Stimulated activated CD4-positive, alpha-beta T cell treated with anti-CD3 and anti-CD28 coated beads, Interleukin-4, amount 100 ng/mL, for 24 hours (primary cell): ENCODE measurements at places on chromosomes 5 and 9.

DNA sequence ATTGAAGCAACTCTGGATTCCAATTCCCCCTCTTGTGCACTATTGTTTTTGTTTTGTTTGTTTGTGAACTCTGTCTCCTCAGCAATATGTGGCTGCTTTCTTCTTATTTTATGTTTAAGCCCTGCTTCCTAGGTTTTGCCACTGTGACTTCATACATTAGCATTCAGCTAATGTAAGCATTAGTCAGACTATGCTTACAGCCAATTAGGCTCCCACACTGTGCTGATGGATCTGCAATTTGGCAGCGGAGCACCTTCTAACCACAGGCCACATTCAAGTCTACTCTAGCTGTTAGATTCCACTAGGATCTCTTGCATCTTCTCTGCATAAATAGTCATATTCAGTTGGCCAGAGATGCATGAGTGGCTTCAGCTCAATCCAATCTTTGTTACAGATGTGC is 9.6 kb upstream of the BICD2 start:
- no peak for DNase-seq

GRCh38 chr5:83955916-83956315 is 235.3 kb upstream of the HAPLN1 start:
- no peak for DNase-seq

DNA sequence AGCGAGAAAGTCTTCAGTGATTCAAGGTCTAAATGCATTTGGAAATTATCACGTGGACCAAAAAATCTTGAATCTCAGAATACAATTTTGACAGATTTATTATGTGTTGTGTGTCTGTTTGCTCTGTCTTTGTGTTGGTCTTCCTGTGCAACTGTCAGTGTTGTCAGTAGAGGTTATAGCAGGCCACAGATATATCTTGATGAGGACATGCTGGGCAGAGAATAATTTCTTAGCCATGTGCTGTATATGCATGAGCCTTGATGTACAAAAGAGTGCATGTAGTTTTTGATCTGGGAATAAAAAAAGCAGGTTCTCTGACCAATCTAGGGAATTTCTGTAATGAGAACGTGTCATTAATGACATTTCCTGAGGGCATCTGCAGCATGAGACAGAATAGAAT is 57.6 kb downstream of the ZSWIM6 start:
- DNase-seq, result no peak

DNA sequence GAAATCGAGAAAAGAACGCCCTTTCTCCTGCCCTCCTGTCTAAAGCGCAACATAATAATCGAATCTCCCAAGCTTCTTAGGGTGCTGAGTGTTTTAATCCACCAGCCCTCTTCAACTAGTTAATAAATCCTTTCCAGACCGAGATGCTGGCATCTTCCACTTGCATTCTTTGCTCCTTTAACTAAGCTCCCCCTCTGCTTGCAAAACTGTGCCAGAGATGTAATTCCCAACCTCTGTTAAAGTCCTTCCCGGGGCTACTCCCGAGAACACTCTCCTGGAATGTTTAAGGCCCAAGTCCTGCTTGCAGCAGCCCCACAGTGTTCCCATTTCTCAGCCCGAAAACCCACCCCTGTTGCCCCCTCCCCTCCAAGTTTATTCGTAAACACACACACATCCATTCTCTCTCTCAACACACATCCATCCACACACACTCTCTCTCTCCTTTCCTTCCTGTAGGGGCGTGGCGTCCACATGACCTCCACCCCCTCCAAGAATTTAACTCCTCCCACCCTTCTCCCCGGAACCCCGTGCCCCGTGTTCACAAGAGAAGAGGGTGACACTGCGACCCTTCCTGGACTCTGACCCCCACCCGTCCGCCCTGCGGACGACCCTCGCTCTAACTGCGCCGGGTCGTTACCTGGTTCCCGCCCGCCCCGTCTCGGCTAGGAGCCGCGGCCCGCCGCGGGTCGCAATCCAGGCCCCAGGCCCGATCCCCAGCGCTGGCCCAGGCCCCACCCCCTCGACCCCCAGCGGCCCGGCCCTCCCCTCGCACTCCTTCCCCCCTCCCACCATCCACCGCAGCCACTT is 7.0 kb upstream of the MGAT1 start:
- peak; percentile 87 for DNase-seq

- DNase-seq, result peak; percentile 84
These were observed at the start of gene N4BP3 for GRCh38 chr5:178113141-178113787. Gene N4BP3 (plus strand): TSS chr5:178113532. CDS start chr5:178119584, 6,052 bp downstream.

GRCh38 chr5:51347157-51347556 is 36.1 kb upstream of the ISL1 start:
- no peak for DNase-seq

DNA sequence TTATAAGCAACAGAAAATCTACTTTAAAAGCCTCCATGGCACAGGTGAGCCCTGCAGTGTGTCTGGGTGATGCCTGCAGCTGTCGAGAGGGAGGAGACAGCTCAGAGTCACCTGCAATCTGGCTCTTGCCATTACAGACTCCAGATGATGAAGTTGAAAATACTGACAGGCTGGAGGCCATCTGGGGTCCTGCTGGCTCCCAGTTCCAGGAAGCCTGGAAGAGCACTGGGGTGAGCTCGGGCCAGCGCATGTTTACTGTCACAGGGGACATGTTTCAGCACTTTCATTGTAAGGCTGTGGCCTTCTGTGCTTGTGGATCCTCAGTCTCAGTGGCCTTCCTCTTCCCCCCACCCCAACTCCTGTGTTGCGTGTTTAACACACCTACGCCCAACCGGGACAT is 28.4 kb downstream of the CEL start:
- no peak for DNase-seq

DNA sequence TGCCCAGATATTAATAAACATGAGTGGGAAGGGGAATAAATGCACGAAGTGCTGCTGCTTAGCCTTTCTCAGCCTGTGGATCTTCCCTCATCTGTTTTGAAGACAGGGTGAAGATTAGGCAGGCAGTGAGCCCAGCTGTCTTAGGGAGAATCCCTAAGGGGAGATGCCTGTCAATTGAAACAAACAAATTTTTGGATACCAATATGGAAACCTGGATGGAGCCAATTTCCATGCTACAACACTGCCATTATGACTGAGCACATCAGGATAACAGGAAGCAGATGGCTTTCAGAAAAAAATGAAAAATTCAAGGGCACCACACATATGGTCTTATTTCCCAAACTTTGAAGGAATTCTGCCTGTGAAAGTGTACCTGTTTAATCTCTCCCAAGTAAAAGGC is 80.3 kb downstream of the HMHB1 start:
- DNase-seq, result no peak

- no peak for DNase-seq
These were observed 9.7 kb downstream of the RASA1 start for GRCh38 chr5:87277279-87277835.

DNA sequence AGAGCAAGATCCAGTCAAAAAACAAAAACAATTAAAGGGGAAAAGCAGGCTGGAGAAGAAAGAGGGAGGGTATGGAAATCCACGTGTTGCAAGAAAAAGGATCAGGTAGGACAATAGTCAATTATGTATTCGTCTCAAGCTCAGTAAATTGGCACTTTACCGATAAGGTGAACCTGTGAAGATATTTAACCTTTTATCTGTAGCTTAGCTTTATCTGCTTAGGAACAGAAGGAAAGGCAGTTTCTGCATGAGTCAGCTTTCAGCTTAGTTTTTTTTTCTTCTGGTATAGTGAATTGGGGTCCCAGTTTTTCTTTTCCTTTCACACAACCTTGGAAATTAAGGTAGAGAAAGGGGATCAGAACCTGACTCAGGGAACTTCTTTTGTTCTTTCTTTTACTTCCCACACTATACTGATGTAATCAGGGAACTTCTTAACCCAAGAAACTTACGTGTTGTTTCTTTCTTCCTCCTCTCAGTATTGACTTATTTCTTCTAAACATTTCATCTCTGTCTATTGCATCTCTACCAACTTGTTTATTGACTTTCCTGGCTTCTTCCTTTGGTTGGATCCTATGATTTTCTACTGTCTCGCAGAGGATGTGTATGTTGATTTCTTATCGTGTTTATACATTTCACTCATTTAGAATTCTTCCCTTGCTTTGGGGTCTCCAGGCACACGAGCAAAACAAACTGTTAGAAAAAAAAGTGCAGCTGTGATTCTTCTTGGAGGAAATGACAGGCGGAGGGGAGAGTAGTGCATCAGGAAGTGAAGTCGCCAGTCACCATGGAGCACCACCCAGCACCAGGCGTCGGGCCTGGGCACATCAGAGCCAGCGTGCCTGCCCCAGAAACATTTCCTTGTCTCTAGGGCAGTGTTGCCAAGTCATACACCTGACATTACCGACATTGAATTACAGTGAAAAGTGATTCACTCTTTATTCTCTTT is 123.0 kb upstream of the LHFPL2 start:
- no peak for DNase-seq

DNA sequence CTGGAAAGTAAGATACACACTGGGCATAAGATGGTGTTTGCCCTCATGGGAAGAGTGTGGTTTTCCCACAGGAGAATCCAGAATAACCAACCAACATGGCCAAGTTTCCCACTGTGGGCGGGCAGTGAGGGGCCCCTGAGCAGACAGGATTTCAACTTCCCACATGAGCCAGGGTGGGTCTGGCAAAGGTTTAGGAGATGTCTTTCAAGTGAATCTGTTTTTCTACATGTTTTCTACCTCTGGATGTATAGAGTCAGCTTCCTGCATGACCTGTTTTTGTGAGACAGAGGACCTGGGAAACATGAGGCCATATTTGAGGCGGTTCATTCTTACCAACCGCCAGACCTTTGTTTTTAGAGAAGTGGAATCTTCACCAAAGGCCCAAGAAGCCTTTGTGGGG is 100.5 kb downstream of the TLE4 start:
- no peak for DNase-seq

DNA sequence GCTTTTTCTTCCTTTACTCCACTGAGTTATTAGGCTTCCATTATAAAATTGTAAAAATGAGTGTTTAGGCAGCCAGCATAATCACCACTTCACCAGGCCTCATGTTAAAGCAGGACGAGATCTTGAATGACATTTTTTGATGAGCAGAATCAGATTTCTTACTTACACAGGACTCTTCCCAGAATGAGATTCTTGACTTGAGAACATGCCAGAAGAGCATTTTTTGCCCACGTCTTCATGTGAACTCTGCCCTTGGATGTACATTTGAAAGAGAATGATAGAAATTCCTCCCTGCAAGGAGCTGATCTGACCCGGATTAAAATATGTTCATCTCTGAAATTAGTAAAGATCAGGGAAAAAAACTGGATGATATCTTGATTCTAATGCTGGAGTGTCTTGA is 212.1 kb upstream of the ADRA1B start:
- DNase-seq, result no peak

DNA sequence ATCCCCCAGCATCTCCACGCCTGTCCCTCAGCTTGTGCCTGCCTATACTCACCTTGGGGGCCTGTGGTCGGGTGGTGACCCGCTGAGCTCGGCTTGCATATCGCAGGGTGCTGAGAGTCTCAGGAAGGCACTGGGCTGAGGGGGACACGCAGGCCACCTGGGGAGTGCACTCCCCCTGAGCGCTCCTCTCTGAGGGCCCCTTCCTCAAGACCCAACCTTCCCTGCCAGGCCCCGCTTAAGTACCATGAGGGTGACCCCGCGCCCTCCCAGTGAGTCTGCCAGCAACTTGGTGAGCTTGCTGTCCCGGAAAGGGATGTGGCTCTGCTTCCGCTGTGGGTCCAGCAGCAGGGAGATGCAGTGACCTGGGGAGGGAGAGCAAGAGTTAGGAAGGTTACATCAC is 4.1 kb downstream of the KIF12 start:
- no peak for DNase-seq

GRCh38 chr5:165296401-165297130 is 1791.1 kb downstream of the MAT2B start:
- no peak for DNase-seq
